ENCODE measurements at places on chromosomes 2 and 18.
A peak's percentile ranks its signal among the peaks of the same experiment; 100 is the strongest.

DNA sequence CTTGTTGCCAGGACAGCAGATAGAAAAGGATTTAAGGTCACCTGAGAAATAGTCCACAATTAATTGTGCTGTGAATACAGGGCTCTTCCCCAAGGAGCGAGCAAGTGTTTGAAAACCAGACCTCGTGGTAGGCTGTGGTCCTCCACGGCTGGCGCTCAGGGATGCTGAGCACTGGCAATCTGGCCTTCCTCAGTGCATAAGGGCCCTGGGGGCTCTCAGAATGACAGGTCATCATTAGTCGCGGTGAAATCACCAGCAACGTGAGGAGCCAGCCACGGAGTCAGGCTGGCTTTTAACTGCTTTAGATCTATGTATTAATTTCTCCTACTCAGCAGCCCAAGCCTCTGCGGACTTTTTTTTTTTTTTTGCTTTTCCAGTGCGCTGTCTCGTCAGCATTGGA, 148.5 kb downstream of the FHOD3 start:
- no peak for DNase-seq

DNA sequence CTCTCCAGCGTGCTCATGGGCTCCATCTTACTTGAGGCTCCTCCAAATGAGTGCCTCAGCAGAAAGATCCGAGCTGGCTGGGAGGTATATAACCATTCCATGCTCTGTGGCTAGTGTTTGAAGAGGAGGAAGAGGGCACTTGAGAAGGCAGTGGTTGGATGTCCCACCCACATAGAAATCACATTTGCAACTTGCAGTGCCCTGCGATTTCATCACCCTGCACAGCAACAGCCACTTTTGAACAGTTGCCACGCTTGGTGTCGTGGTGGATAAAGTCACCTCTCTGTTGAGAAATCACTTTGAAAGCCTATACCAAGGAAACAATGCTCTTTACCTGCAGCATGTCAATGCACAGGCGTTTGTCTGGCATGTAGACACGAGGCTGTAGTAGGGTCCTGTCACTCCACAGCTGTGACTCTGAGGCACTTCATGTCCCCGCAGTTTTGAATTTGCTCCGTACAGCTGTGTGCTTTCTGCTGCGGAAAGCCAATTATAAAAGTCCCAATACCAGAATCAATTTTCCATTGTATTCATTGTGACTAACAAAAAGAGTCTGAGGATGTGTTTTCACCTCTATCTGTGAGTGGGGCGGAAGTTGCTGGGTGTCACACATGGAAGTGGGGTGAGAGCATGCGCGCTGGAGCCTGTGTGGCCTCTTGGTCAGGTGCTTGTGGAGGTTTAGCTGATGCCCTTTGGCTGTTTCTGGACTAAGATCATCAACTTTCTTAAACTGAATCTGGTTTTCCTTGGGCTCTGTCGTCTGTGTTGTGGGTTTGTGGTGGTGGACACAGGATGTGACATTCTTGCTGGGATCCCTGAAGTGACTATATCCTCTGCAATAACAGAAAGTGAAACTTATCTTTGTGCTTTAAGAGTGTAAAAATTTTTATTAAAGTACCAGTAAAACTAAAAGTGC, 2.8 kb downstream of the CNDP2 start:
- no peak for DNase-seq

GRCh38 chr18:79489899-79490625, 94.3 kb downstream of the NFATC1 start:
- DNase-seq = no peak

DNA sequence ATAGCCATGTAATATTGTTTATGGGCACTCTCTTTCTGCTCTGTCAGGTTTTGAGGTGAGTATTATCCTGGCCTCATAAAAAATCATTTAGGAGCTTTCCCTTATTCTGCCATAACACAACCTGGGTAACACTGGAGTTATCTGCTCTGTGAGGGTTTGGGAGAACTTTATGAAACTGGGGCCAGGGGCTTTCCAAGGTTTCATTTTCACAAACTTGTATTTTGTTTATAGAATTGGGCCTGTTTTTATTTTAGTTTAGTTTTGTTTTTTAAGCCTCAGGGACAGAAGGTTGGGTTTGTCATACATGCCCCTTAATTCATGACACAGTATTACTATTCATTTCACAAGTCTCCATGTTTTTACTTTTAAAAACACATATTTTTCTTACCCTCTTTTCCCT, 83.5 kb downstream of the IRS1 start:
- DNase-seq = no peak

DNA sequence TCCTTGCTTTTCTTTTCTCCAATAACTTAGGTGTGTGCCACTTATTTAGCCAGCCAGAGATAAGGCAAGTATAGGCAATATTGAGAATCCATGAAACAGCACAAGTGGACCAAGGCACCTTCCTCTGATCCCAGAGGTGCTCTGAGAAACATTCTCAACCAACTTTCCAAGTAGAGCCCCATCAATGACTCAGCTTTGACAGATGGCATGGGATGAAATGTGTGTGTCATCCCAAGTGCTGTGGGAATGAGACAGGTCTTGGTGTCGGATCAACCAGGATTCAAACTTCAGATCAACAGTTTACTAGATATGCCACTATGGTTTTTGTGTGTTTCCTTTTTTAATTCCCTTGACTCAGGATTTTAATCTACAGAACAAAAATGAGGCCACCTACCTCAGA, 164.0 kb downstream of the GRB14 start:
- DNase-seq = no peak

- no peak for DNase-seq
Observed at GRCh38 chr2:61538920-61539520, 864 bp upstream of the XPO1 start.

- DNase-seq = no peak
Observed at GRCh38 chr2:112184121-112184520, 45.9 kb downstream of the FBLN7 start.

DNA sequence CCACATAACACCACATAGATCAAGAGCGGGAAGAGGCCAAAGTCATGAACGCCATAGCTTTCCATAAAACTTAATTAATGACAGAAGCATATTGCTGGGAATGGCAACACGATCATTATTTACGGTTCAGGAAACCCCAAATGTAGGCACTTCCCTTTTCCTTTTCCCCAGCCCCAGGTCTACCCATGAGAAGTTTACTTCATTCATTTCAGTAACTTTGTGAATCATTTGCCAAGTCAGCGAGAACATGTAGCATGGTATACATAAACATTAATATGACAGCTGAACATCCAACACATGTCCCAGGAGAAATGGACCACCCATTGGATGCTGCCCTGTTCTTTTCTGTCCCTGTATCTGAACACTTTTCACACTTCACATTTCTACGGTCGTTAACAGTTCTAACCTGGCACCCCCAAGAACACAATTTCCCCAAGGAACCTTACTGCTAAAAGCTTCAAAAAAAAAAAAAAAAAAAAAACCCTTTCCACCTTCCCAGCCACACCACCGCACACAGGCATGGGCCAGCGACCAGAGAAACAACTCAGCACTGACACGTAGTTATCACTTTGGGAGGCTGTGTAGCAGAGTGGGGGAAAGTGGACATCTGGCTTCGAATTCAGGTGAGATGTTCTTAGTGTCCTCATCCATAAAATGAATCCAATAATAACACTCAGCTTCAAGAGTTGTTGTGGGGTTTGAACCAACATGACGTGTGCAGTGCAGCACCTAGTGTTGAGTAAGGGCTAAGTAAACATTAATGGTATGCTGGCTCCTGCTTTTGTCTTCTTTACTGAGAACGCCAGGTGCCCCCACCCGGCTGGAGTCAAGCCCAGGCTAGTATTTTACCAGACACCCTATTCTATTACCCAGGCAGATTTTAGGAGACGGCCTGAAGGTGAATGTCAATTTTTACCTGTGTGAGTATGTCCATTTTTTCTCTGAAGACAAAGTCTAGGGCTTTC, 371.5 kb downstream of the LNPK start:
- DNase-seq = peak; percentile 23

DNA sequence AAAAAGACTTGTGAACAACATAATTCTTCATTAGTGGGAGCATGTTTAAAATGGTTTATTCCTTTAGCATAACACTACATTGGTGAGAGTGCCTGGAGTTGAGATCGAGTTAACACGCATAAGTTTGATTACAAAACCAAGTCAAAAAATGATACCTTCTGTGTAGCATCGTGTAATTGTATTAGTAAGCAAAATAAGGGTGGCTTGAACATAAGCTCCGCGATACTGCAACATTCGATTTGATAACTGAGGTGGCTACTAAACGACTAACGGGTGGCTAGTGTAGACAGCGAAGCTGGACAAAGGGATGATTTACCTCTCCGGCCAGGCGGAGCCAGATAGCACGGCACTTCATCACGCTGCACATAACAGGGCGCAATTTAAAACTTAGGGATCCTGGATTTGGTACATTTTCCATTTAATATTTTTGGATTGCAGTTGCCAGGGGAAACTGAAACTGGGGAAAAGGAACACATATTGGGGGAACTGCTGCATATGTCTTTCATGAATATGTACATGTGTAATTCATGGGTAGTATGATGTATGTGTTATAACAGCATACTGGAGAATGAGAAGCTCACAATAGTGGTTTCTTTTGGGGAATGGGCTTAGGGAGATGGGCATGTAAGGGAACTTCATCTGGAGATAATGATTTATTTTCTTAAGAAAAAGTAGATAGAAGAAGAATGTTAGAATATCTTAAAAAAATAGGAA, 36.4 kb upstream of the TOGARAM2 start:
- DNase-seq = no peak

DNA sequence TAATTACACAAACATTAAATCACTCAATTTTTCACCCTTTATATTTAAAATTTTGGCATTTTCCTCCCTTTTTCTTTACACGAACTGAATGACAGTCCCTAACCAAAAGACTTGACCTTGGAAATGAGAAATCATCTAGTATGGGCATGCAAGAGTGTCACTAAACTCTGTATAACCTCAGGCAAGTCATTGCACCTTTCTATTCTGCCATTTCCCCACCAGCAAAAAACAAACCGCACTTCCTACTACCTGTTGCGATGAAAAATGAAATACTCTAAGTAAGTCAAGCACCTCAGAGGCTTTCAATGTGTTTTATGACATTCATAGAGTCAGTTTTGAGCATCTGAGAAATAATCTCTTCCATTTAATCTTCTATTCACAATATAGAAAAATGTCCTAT, 44.1 kb downstream of the ANKRD44 start:
- DNase-seq = no peak

- DNase-seq = peak; percentile 59
Observed at GRCh38 chr2:148989882-148990493, 48.5 kb upstream of the LYPD6B start.

GRCh38 chr2:235495373-235496238, 1.8 kb downstream of the AGAP1 start:
- DNase-seq = no peak

DNA sequence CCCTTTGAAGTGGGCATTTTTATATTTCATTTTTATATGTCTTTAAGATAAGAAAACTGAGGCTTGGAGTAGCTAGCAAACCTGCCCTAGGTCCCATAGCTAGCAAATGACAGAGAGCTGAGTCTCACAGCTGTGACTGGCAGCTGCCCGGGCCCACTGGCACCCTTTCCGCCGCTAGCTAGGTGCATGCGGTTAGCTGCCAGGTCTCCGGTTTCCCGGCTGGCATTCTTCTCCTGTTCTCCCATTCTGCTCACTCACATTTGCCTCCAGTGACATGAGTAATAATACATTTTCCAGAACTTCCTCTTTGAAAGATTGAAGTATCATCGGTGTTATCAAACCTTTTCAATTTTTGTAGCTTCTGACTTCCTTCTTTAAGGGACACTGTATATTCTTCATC, 38.7 kb downstream of the MTCL1 start:
- DNase-seq = no peak

- DNase-seq = no peak
Observed at GRCh38 chr2:68853035-68853434, 18.2 kb downstream of the BMP10 start.

- no peak for DNase-seq
Observed at GRCh38 chr2:96839293-96839874, 4.4 kb downstream of the ANKRD23 start.

DNA sequence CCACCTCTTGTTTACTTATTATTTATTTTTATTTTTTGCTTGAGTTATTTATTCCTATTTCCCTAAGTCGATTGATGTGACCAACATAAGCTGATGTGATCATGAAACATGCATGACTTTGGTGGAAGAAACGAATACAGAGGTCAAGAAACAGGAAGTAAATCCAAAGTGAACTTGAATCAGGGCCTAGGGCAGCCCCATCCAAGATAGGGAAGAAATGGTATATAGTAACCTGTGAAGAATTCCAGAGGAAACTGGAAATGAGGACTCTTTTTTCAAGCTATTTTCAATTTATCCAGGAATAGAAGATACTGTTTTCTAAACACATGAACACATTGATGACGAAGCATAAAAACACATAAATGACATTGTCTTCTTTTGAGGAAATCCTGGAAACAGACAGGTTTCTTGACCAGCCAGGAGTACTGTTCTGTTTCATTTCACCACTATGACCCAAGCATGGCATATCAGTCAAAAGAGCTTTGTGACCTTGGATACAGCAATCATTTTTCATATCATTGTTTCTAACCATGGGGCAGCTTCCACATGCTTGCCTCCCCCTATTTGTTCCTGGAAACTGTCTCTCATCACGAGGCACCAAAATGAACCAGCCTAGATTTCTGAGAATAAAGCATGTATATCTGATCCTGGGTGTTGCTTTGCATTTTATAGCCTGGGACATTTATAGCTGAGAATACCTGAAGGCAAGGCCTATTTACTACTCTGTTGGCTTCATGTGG, 9.1 kb upstream of the LCLAT1 start:
- no peak for DNase-seq

DNA sequence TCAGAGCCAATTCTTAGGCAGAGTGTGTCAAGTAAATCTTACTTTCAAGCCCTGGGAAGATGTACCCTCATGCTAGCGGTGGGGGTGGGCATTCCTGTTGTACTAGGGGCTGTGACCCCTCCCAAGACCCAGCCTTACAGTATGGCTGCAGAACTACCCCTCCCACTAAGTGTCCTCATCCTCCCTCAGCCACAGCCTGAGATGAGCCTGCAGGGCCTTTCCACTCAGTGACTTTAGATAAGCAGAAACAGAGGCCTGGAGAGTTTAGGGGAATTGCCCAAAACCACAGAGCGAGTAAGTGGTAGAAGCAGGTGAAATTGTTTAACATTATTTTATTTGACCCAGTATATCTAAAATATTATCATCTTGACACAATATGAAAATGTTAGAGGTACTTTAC, 36.6 kb downstream of the TTC32 start:
- no peak for DNase-seq

GRCh38 chr2:99156891-99157290, 2.1 kb downstream of the LIPT1 start:
- no peak for DNase-seq

DNA sequence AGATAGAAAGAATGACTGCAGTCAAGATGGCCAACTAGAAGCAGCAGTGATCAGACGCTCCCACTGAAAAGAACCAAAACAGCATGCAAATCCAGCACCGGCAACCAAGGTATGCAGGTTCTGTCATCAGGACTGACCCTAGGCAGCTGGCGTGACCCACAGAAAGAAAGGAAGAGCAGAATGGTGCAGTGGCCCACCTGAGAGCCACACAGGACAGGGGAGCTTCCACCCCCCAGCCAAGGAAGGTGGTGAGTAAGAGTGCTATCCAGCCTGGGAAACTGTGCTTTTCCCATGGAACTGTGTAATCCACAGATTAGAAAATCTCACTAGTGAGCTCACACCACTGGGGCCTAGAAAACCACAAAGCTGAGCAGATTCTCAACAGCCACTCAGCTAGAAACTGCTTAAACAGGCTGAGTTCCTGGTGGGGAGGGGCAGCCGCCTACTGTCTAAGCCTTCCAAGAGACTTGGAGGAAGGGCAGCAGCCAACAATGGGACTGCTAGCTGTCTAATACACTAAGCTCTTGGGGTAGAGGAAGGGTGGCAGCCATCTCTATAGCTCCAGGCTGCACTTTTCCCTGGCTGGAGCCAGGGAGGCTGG, 127.9 kb downstream of the EVA1A start:
- DNase-seq = no peak

GRCh38 chr2:159882130-159882745, 84.2 kb upstream of the CD302 start:
- no peak for DNase-seq

Data from HuH-7.5 (cell line).